ENCODE measurements at places on chromosomes 13 and 19.

DNA sequence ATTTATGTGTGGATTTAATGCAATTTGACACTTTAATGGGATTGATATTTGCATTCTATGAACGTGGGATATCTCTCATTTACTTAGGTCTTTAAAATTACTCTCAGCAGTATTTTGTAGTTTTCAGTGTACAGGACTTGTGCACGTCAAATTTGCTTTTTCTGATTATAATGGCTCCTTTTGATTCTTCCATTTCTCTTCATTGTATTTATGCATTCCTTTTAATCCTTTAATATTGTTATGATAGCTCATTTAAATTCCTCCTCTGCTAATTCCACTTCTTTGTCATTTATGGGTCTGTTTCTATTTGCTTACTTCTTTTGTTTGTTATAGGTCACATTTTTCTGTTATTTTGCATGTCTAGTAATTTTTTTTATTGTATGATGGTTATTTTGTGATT lies 226.6 kb downstream of the ATP8A2 start:
- no peak for DNase-seq

- no peak for DNase-seq
Observed at GRCh38 chr13:73325723-73326558, 267.1 kb downstream of the KLF5 start.

DNA sequence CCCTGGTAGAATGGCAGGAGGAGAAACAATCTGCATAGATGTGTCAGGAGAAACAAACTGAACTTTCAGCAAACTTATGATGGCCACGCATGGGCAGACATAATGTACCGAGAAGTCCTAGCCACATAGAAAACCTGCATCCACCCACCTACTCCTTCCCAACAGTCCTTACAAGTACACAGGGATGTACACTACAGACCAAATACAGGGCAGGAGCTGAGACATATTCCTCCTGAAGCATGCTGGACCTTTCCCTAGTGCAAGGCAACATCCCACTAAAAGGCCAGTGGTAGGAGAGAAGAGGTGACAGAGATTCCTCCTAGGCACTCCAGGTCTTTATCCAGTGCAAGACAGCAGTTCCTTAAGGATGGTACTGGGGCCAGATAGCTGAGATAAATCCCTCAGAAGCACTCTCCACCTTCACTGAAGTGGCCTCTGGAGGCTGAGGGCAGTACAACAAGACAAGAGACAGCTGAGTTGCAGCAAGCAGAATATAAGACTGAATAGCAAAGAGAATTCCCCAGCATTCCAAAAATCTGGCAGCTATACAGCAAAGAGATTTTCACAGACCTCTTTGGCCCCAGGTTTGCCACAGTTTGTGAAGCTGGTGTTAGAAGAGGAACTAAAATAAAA lies 18.3 kb downstream of the VWA8 start:
- DNase-seq: no peak

GRCh38 chr13:28819046-28819730 lies 951 bp upstream of the MTUS2 start:
- no peak for DNase-seq

GRCh38 chr13:46087481-46087880 lies 17.4 kb downstream of the CPB2 start:
- DNase-seq: no peak

- DNase-seq: no peak
Observed at GRCh38 chr13:90091611-90092010, 1255.9 kb upstream of the MIR17HG start.

- no peak for DNase-seq
Observed at GRCh38 chr13:81874681-81875661, 1534.0 kb upstream of the SPRY2 start.

DNA sequence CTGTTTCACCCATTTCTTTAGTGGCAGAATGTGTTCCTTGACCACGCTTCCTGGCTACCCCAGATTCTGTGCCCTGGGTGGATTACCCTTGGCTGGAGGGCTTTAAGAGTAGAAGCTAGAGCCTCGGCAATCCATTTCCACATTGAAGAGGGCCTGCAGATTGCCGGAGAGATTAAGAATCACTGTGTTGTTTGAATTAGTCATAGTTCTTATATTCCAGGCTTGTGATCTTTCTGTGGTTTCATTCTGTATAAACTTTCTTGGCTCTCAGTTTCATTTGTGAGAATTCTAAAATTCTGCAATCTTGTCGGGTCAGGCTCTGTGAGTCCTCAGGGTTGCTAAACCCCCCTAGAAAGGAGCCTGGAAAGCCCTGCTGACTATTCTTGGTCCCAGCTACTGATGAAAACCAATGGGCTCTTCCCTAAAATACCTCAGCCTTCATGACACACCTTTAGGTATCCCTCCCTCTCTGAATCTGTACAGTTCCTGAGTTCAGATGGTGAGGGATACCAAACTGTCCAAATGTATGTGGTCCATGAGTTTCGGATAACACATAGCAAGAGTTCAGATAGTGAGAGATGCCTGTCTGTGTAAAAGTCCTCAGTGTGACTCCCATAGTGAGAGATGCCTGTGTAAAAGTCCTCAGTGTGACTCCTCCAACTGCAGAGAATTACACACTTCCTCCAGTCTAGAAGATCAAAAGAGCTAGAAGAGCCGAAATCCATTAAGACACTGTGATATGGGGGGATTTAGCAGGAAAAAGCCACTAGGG lies 4.3 kb downstream of the PHF11 start:
- peak; percentile 37 for DNase-seq

GRCh38 chr13:50613356-50613831 lies 230.1 kb downstream of the DLEU7 start:
- DNase-seq: no peak

DNA sequence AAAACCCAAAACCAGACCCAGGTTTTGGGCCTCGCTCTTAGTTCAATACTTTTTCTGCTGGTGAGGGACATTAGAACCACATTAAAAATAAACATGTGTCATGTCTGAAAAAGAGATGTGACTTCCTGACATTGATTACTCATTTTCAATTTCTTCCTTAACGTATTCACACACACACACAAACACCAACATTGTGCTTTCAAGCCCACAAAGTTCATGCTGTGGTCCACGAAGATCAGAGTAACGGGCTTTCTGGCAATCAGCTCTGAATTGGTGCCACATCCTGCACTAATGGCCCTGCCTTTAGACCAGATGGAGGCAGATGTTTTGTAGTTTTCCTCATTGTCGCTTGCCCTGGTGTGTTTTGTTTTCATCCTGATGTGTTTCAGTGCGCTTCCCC lies 47.9 kb upstream of the POMP start:
- peak; percentile 29 for DNase-seq

DNA sequence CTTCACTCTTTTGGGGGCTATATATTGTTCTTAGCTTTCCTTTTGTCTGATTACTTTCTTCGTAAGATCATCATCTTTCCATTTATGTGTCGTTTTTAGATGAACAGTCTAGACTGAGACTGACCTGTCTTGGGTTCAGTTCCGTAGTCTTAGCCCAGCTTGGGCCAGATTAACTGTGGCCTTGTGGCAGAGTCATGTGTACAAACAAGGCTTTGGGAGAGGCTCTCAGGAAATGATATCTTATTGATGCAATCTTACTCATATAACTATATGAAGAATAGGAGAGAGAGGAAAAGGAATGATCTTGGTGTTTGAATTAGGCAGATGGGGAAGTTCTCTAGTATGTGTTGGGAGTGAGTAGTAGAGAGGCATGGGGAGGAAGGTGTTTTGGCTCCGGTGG lies 6.8 kb upstream of the ERCC5 start:
- DNase-seq: no peak
